ENCODE measurements at places on chromosomes 5 and 9.

DNA sequence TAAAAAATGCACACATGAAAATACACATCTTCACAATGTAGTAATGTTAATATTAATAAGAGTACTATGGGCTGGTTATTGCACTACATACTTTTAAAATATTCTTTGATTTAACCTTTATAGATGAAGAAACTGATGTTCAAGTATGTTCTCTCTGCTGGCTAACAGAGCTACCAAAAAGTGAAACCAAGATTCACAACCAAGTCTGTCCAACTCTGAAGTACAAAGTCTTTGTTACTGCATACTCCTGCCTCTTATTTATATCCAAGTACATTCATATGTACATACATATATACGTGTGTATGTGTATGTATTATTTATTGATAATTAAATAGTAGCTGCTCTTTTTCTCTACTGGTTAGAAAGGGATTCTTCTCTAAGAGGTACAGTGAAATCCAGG, 325.6 kb downstream of the BNC2 start:
- no peak for DNase-seq

- no peak for DNase-seq
These were observed 42.8 kb downstream of the VLDLR start for GRCh38 chr9:2664174-2665065.

- DNase-seq = no peak
These were observed 24.1 kb upstream of the PTGS1 start for GRCh38 chr9:122346478-122347347.

GRCh38 chr9:129879103-129879699, 43.9 kb downstream of the USP20 start:
- DNase-seq = no peak

DNA sequence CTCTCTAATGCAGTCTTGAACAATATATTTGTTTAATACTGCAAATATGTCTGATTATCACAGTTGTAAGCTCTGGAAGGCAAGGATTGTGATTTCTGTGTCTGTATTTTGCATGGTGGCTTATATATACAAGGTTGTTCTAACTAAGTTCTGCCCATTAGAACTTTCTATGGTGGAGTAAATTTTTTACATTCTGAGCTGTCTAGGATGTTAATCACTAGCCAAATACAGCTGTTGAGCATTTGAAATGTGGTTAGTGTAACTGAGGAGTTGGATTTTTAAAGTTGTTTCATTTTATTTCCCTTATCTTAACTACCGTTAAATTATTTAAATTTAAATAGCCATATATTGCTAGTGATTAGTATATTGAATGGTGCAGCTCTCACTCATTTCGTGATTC, 64.3 kb upstream of the DMRTA1 start:
- DNase-seq = no peak

DNA sequence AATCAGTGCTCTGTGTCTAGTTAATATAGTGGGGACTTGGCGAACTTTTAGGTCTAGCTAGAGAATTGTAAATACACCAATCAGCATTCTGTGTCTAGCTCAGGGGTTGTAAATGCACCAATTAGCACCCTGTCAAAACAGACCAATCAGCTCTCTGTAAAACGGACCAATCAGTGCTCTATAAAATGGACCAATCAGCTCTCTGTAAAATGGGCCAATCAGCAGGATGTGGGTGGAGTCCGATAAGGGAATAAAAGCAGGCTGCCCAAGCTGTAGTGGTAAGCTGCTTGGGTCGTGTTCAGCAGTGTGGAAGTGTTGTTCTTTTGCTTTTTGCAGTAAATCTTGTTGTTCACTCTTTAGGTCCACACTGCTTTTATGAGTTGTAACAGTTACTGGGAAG, 3.6 kb upstream of the OTULINL start:
- DNase-seq = no peak

- no peak for DNase-seq
These were observed 3.6 kb downstream of the PCDHAC2 start for GRCh38 chr5:140969880-140970279.

DNA sequence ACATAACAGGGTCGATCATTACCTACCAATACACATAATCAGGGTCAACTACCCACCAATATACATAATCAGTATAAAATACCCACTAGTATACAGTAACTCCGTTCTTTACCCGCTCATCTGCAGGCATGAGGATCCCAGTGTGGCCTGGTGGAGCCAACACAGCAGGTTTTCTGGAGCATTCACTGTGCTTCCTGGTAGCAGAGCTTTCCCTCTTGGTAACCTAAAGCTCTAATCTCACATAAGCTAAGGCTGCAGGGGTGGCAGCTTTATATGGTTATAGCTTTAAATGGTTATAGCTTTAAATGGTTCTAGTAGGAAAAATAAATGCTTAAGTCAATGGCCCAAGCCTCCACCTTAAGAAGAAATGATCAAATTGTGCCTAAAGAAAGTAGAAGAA, 11.9 kb downstream of the LCN1 start:
- DNase-seq = no peak

- DNase-seq = no peak
These were observed 45.4 kb upstream of the CDKN2B start for GRCh38 chr9:22054529-22054928.

DNA sequence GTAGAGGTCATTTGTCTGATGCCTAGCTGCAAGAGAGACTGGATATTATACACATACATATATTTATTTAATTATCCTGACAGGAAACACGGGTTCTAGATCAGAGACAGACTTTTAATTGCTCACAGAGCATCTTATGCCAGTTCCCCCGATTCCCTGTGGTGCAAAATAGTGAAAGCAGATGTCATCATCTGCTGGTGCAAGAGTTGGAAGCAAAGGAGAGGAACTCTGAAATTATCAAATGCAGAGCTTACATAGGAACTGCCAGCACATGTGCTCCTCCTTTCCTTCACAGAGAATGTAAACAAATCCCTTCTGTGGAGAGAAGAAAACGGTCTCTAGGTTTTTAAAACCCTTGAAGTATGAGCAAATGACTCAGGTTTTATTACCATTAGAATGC, 69.3 kb downstream of the DTWD2 start:
- DNase-seq = no peak

DNA sequence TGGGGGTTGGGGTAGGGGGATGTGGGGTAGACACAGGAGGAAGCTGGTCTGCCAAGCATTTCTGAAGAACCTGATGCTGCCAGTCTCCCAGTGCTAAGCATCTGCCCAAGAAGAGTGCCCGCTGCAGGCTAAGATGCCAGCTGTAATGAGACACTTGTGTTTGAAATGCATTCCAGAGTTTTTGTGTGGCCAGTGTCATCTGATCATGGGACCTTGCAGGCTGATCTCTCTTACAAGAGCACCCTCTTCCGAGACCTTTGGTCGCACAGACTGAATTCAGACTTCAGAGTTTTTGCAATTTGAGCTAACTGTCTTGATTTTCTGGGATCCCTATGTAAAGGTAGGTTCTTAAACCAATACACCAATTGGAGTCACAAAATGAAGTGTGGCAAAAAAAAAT, 58.1 kb downstream of the DENND1A start:
- no peak for DNase-seq

GRCh38 chr9:18857334-18857733, 175.7 kb downstream of the SAXO1 start:
- DNase-seq = no peak

DNA sequence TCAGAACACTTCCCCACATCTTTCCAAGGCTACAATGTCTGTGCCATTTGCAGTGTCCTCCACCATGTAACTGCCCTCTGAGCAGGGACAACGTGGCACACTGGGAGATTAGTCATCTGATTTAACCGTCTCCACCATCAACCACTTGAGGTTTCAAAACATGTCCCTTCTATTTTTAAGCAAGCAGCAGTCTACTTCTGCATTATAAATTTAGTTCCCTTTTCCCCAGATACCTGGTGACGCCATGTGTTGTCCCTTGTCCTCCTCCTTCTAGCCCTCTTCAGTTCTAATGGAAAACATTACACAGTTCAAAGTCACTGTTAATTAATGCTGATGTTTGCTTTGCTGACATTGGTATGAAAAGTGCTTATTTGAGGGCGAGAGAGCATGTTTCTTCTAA, 52.8 kb downstream of the ATP10B start:
- no peak for DNase-seq

- DNase-seq = no peak
These were observed 32.4 kb upstream of the NFIB start for GRCh38 chr9:14346231-14346791.

GRCh38 chr5:95931079-95931833, 30.4 kb downstream of the ELL2 start:
- no peak for DNase-seq

DNA sequence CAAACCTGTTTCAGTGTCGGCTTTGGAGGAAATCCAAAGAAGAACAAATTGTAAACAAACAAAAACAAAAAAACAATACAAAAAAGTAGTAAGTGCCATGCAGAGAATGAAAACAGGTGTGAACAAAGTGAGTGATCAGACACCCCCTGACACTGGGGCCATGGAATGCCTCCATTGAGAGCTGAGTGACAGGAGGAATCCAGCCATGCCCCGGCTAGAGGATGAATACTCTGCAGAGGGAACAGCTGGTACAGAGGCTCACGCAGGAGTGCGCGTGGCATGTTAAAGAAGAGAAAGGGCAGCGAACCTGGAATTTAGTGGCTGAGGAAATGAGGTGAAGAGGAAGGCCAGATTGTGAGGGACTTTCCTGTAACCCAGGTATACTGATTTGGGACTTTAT, 15.5 kb upstream of the CCNJL start:
- no peak for DNase-seq

DNA sequence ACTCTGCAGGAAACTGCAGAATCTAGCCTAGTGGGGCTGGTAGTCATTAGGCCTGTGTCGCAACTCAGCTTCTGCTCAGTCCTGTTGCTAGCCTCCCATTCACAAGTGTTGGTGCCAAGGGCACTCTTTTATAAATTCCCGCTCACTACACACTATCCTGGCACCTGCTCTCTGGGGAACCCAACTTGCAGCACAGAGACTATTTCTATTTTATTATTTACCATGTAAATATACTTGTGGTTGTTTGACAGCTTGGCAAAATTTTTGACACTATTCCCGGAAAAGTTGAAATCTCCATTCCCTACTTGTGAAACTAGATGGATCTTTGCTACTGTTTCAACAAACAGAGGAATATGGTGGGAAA, 20.4 kb upstream of the SMC2 start:
- DNase-seq = no peak

- no peak for DNase-seq
These were observed 246.1 kb downstream of the KIF4B start for GRCh38 chr5:155259648-155260047.

- DNase-seq = no peak
These were observed 52.2 kb downstream of the COL5A1 start for GRCh38 chr9:134693641-134694367.

DNA sequence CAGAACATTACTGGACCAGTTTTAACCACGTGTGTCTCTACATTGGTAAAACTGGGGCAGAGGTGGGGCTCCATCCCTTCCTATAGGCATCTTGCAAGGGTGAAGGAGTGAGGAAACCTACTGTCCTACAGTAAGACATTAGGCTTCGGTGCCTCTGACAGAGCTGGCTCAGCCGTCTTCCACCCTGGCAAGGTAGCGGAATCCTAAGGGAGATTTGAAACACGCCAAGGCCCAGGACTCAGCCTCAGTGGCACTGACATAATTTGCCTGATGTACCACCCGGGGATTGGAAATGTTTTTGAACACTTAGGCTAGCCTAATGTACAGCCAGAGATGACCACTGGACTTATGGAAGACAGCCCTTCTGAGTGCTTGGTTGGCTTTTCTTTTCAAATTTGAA, 329.7 kb upstream of the IRX1 start:
- no peak for DNase-seq

DNA sequence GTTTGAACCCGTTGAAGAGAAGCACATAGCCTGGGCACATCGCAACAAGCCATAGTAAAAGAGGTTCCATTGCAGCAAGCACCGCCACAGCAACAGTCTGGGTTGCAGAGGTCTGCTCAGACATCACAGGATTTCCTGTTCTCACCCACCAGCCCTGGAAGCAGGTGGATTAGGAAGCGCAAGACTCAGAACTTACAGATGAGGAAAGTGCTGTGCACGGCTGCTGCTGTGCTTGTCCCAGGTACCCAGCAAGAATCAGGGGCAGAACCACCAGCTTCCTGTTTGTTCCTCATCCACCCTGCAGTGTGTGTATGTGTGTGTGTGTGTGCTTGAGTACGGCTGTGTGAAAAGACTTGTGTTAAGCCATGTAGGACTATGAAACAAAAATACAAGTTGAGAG, 124.7 kb upstream of the IRX2 start:
- DNase-seq = no peak

DNA sequence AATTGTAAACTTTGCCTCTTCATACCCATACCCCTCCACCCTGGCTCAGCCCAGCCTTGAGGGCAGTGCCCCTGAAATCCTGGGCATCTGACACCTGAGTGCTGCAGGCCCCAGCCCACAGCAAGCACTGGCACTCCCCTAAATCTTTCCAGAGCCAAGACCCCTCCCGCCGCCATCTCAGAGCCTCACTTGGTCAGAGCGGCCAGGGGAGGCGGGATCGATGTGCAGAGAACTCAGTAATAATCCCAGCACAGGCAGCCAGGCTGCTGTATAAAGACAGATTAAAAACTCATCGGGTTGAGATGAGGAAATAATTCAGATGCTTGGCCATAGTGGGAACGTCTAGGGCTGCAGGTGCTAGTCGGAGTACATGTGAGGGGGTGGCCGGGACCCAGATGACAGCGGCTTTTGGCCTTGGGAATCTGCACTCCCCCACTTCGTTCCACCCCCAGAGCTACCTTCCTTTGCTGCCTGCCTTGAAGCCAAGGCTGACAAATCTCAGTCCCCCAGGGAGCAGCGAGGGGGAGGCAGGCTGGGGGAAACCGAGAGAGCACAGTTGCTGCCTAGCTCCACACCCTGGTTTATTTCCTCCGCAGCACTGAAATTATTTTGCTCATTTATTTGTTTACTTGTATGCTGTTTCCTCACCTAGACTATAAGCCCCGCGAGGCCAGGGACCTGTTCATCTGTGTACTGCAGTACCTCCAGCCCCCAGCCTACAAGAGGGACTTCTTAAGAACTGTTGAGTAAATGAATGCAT, 19.5 kb upstream of the ARAP3 start:
- DNase-seq = no peak

DNA sequence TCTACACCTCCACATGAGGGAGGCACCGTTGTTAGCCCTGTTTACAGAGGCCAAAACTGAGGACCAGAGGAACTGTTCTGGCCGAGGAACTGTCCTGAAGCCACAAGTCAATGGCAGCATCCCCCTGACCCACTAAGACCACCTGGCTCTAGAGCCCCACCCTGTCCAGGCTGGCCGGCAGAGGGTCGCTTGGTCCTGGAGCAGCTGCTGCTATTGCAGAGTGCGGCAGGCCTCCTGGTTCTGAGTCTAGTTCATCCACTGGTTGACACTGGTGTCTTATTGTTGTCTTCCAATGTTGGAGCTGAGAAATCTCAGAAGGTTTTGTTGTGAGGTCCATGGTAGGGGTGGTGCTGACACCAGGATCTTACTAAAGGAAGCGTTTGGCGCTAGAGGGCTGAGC, 26.6 kb upstream of the ANGPTL2 start:
- no peak for DNase-seq
